ENCODE measurements at places on chromosomes 5 and 9. TPM values are rescaled to one million over a fixed set of nuclear protein-coding genes. Genes with fewer than 3 reads are reported as not detected.

The EIF4E1B gene
- not detected for total RNA-seq

The NIM1K gene
- total RNA-seq: 0.69 TPM

DNA sequence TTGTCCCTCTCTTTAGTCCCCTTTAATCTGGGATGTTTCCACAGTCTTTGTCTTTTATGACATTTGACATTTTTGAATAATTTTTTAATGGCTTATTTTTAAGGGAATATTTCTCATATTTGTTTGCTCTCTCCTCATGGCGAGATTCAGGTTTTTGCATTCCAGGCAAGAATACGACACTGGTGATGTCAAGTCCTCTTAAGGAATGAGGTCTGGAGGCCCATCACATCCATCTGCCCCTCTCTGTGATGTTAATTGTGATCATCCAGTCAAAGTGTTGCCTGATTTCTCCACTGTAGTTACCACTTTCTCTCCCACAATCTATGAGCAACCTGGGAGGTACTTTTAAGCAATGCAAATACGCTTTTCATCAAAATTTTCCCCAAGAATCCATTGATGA, 193.2 kb downstream of the MAST4 start:
- no peak for DNase-seq

DNA sequence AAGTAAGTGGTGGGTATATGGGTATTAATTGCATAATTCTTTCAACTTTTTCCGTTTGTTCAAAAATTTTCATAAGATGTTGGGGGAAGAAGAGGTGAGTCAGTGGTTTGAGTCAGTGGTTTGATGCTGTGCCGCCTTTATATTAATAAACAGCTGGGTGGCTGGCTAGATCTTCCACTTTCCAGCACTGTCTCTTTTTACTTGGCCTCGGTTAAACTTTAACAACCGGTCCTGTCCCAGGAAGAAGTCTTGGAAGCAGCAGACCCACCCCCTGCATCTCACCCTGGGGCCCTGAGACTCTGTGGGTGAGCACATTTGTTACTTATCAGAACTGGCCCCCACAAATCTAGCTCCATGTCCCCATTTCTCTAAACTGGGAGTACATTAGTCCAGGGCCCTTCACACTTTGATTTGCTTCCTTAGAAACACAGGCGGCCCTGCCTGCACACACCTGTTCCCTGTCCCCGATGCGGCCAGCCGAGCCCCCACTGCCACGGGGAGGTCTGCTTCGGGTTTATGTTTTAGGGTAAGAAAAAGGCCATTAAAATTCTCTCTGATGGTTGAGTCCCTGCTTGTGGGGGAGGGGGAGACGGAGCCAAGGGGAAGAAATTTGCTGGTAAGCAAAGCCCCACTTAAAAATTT, 90.7 kb downstream of the PTCH1 start:
- DNase-seq: no peak

GRCh38 chr9:37639109-37639762, 11.5 kb upstream of the FRMPD1 start:
- no peak for DNase-seq

- DNase-seq: no peak
Measured at GRCh38 chr9:102642651-102643050, 352.5 kb upstream of the CYLC2 start.

The SPATA31A7 gene
- not detected for total RNA-seq

DNA sequence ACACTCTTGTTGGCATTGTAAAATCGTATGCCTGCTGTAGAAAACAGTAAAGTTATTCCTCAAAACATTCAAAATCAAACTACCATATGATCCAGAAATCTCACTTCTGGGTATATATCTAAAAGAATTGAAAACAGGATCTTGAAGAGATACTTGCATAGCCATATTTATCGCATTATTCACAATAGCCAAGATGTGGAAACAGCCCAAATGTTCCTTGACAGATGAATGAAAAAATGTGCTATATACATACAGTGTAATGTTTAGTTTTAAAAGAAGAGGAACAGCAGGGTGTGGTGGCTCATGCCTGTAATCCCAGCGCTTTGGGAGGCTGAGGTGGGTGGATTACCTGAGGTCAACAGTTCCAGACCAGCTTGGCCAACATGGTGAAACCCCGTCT, 234.1 kb upstream of the DAB2 start:
- no peak for DNase-seq

The APBA1 gene
- not detected for total RNA-seq

DNA sequence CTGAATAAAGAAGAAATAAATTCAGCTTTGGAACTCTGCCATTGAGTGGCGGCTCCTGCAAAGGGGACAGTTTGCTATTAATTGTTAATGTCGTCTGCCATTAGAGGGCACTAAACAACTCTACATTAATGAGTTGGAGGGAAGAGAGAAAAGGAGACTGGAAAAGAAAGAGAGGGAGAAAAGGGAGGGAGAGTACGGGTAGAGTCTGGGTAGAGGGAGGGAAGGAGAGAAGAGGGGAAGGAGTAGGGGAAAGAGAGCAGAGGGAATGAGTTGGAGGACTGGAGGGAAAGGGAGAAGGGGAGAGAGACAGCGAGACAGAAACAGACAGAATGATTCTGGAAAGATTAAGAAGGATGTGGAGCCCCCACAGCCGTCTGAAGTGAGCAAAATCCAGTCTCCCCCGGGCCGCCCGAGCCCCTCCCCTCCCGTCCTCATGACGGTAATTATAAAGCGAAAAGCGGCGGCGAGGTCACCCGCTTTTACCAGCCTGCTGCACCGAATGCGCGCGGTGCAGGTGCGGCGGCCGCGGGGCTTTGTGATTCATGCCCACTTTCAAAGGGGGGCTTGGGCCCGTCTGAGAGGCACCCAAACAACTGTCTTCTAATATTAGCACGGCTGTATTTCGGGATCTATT, 1.9 kb upstream of the FST start:
- DNase-seq: no peak

DNA sequence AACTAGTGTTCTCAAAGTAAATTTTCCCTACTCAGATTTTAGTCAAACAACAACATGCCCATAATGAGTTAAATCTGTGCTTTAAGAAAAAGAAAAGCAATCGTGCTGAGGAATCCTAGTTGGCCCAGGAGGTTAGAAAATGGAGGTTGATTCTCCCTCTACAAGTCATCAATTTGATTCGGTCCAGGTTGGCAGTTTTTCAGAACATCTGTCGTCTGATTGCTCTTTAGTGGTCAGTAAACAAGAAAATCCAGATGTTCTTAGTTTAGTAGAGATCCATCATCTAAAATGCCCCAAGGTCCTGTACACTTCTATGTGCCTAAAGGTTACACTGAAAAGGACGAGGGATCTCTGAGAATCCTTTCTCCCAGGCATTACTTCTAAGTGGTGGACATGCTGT, 659.2 kb downstream of the MTRR start:
- DNase-seq: no peak

- DNase-seq: no peak
Measured at GRCh38 chr5:74897049-74897448, 30.9 kb upstream of the FAM169A start.

- DNase-seq: no peak
Measured at GRCh38 chr9:110640736-110641135, 27.9 kb upstream of the MUSK start.

The STK32A gene
- not detected for total RNA-seq

DNA sequence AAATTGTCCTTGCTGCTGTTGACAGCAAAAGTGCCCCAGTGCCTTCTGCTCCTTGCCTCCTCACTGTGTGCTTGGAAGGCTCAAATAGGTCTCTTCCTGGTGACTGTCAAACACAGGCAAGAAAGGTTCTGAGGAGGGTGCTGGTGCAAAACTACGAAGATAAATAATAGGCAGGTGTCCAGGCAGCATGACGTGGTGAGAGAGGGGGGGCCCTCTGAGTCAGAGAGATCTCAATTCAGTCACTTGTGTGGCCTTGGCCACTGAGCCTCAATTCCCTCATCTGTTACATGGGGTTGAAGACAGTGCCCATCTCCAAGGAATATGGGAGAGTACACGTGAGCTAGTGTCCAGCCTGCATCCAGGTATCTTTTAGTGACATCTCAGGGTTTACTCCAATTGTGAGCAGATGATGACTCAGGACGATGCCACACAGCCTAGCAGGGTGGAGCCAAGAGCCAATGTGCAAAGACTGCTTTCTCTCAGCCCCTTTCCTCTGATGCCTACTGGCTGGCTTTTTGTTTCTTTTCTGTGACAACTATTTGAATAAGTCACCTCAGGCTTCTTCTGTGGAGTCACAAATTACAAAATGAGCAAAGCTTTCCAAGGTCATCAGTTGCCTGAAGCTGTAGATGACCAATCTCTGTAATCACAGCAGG, 29.7 kb upstream of the SMIM32 start:
- no peak for DNase-seq

GRCh38 chr5:172339264-172340180, 56.0 kb upstream of the UBTD2 start:
- DNase-seq: no peak

DNA sequence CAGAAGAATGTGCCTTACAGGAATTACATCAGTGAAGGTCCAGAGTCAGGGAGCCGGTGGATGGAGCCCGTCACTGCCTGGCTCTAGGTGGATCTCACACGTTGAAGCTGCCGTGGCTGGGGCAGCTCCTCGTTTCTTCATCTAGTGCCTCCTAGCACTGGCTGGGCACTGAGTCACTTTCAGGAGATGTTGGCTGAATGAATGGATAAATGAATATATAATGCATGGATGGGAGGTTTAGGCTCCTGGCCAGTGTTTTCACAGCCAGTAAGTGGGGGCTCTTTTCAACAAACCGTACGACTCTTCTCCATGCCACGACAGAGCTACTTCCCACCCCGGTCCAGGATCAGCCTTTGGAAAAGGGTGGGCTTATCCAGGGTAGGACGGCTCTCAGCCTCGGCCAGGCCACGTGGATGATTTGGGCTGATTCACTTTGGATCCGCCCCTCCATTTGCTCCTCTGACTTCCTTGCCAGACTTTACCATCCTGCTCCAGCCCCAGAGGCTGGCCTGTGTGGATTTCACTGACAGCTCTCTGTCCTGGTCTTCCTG, 1.3 kb upstream of the SH3PXD2B start:
- no peak for DNase-seq

The ZNF462 gene
- total RNA-seq: 3.2 TPM

The SCGB3A2 gene
- not detected for total RNA-seq

- no peak for DNase-seq
Measured at GRCh38 chr9:91085517-91086291, 276.0 kb downstream of the AUH start.

The KIF24 gene
- total RNA-seq: 5.3 TPM

DNA sequence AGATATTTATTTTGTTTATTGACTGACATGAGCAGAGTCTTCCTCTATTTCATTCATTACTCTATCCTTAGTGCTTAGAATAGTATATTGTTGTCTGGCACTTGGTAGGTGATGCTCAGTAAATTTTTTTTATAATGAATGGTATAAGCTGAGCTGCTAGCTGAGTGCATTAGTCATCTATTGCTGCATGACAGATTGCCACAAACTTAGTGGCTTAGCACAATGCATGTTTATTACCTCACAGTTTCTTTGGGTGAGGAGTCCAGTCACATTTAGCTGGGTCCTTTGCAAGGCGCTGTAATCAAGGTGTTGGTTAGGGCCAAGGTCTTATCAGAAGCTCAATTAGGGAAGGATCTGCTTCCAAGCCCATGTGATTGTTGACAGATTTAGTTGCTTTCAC, 23.1 kb downstream of the SMAD5 start:
- no peak for DNase-seq

DNA sequence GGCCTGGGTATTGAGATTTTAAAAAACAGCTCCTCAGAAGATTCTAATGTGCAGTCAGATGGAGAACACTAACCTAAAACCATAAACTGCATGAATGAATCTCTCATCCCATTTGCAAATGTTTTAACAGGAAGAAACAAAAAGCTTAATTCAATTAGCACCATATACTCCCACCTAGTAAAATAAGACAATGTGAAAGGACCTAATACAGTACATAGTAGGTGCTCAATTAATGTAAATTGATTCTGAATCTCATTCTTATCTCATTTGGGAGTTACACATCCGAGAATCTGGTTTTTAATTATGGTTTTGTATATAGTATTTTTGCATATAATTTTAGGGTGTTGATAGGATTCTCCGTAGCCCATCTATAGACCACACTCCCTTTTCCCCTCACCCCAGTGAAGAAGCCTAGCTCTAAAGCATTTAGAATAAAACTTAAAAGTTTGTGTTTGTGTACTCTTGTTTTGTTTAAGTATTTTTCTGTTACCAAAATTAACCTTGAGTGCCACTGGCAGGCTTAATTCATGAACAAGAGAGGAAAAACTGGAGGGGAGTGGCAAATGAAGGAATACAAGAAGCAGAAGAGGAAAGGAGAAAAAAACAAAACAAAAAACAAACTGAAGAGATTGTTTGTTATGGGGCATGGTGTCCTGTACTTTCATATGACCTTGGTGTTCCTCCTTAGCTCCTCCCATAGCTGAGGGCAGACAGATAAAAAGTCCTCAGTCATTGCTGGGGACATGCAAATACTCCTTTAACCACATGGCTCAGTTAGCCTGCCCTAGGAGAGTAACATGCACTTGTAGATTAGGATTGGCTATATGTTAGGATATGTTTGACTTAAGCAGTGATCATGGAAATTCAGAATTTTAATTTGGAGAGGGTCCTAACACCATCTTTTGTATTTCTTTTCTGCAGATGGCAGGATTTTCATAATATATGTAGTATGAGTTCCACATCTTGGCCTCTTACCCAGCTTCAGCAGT, 1.2 kb downstream of the RNF14 start:
- DNase-seq: peak; percentile 57

- no peak for DNase-seq
Measured at GRCh38 chr5:109387408-109387974, 22.3 kb downstream of the PJA2 start.

DNA sequence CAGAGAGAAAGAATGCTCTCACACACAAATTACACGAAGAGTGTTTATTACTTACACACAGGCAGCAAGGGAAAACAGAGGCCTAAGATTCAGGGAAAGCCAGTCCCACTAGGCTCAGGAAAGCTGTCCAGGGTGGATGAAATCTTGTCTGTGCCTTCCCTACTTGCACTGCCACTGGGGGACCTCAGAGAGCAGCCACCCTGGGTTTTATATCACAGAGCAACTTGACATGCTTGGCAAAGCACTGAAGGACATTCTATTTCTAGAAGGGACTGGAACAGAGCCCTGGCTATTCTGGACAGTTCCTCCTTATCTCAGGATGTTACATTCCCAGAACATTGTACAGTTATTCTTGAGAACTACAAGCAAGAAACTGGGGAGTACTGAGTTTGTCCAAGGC, 7.5 kb upstream of the PRSS3 start:
- no peak for DNase-seq

DNA sequence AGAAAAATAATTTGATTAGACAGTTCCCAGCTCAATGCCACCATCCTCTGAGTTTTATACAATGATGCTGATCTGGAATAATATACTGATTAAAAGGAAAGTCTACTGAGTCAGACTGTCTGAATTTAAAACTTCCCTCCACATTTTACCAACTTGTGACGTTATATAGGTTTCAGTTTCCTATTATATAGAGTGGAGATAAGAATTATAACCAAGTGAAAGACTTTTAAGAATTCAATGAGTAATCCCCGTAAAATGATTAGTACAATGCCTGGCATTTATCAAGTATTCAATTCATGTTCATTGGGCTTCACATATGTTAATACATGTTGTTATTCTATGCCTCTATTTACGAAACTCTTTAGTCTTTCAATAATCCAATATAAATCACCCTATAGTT, 166.0 kb downstream of the CDH9 start:
- no peak for DNase-seq

Measured in GM12878 (cell line).